ENCODE measurements at places on chromosomes 13 and 19.

- peak; percentile 58 for DNase-seq
Observed at GRCh38 chr19:51097166-51097738, 11.0 kb downstream of the CTU1 start.

DNA sequence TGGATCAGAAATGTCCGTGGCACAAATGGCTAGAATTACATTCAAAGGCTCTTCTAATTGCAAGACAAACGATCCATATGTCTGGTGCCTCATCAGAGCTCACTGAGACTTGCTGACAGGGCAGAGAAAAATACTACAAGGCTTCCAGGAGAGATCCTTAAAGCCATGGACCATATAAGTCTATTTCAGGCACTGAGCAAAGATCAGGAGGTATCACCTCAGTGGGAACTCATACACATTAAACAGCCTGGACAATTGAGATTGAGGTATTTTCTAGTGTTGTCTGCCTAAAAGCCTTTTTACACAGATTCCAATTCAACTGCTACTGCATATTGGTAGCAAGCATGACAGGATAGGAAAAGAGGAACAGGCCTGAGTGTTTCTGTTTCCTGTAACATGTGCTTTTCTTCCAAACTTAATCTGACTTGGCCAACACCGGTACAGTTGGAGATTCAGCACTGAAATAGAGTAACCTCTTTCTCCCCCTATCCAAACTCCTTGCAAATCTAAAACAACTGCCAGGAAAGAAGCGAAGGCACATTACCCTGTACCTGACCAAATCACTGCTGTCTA lies 65.9 kb downstream of the SERP2 start:
- no peak for DNase-seq

DNA sequence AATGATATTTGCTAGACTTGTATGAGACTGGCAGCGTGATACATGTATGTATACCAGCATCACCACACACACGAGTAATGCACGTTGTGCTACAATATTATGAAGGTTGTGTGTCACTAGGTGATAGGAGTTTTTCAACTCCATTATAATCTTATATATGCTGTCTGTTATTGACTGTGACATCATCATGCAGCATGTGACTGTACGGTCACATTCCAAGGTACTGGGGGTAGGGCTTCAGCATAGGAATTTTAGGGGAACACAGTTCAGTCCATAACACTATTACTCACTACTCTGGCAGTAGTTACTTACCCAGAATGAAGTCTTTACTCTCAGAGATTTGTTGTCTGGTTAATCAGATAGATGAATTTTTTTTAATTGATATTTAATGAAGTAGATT lies 91.1 kb downstream of the CDK8 start:
- no peak for DNase-seq

DNA sequence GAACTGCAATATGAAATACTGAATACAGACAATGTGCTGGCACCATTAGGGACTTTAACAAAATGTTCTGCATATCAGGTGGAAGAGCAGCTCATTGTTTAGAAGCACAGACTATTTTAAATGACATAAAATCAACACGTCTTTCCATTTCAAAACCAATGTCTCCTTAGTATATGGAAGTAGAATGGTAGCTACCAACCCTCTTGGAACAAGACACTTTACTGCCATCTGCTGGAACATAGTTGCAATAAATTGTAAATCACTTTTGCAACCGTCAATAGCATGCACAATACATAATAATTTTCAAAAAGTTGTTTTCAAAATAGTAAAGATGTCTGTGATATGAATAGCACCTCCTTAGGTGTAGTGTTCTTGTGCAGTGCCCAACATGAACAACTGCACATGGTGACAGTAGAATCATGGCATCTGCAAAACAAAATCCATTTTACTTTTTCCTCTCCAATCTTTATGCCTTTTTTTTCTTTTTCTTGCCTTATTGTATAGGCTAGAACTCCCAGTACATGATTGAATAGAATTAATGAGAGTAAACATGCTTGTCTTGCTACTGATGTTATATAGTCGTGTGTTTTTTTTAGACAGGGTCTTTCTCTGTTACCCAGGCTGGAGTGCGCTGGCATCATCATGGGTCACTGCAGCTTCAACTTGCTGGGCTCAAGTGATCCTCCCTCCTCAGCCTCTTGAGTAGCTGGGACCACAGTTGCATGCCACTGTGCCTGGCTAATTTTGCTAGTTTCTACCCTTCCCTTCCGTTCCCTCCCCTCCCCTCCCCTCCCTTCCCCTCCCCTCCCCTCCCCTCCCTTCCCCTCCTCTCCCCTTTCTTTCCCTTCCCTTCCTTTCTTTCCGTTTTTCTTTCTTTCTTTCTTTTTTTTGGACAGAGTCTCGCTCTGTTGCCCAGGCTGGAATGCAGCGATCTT lies 7.8 kb upstream of the LYPD5 start:
- peak; percentile 61 for DNase-seq

- DNase-seq, result peak; percentile 86
Observed at GRCh38 chr19:2474232-2475017, 1.5 kb upstream of the GADD45B start.

GRCh38 chr19:30111021-30111855 lies 169.2 kb downstream of the URI1 start:
- DNase-seq, result no peak

- DNase-seq, result no peak
Observed at GRCh38 chr13:52936806-52937205, 88.4 kb upstream of the PCDH8 start.

GRCh38 chr13:49811527-49811908 lies 19.0 kb upstream of the KPNA3 start:
- DNase-seq, result no peak

GRCh38 chr13:68185444-68186141 lies 955.5 kb upstream of the PCDH9 start:
- no peak for DNase-seq

GRCh38 chr13:112658808-112659207 lies 31.0 kb upstream of the ATP11A start:
- DNase-seq, result no peak

- DNase-seq, result no peak
Observed at GRCh38 chr13:110264685-110265275, 42.2 kb downstream of the COL4A1 start.

DNA sequence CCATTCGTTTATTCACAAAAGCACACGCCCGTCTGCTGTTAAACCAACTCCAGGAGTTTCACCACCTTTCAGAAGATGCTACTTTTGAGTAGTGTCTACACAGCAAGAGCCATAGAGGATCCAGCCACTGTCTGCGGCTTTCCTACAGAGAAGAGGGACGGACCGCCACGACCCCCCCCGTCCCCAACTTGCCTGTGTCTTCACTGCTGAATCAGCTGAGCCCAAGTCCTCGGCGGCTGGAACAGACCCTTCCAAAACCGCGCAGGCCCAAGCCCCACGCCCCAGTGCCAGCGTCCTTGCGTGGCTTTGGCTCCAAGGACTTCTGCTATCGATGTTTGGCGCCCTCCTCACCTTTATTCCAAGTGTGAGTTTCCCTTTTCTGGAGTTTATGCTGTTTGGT lies 65.1 kb downstream of the SPACA7 start:
- DNase-seq, result no peak

DNA sequence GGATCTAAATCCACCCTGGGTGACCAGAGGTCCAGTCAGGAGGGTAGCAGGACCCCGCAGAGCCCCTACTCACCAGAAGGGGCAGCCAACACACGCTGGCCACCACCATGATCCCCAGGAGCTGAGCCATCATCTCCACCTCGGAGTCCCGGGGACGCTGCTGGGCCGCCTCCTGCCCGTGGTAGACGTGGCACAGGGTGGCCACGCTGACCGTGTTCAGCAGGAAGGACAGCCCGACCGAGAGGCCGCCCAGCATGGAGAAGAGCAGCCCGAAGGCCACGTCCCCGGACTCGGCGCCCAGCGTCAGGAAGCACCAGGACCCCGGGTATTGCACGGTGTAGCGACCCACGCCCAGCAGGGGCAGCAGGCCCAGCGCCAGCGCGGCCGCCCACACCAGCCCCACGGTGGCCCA lies 6.9 kb downstream of the TBXA2R start:
- no peak for DNase-seq

GRCh38 chr19:2249880-2250765 lies 1.0 kb downstream of the AMH start:
- no peak for DNase-seq

DNA sequence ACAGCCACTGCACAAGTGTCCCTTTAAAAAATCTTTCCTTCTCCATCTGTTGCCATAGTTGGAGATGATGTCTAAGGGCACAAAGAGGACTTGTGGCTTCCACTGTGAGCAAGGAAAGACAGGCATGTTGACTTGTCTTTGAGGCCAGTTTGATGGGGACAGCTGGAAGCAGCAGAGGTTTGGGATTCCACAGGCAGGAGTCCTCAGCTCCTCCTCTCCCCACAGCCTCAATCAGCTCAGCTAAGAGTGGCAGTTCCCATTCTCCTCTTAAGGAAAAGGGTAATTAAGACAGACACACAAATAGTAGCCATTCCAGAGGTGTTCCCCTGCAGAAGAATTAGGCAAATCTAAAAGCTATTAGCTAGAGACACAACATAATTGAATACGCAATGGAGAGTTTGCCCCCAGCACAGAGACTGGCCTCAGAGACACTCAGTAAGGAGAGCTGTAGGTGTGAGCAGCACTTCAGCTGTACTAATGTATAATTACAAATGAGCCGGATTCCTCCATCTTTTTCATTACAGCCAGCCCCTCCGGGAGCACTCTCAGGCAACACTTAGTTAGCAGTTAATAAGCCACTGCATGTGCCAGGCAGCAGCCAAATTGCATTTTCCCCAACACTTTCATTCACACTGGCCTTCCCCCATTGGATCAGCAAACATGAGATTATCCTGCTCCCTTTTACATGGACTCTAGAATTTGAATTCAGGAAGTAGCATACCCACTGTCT lies 434.0 kb downstream of the FOXO1 start:
- DNase-seq, result no peak

DNA sequence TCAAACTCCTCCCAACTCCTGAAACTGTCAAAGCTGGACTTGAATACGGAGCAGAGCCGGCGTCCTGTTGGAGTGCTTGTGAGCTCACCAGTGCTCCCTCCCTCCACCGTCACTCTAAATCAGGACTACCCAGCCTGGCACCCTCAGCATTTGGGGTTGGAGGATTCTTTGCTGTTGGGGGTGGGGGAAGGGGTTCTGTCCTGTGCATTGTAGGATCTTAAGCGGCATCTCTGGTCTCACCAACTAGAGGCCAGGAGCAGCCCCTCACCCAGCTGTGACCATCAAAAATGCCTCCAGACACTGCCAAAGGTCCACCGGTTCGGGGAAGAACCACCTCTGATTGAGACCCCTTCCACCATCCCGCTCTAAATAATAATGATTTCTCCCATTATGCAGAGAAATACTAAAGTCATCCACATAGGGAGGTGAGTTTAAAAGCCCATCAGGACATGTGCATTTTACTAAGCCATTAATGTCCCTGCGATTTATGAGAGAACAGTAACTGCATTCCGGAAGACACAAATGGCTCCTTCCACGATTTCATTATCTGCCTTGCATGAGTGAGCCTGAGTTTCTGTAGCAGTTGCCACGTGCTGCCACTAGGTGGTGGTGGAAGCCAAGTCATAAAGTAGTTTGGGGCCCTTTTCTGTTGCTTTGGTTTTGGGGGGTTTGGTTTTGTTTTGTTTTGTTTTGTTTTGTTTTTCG lies 16.1 kb upstream of the USP29 start:
- DNase-seq, result no peak

- no peak for DNase-seq
Observed at GRCh38 chr13:44373601-44374347, at the start of gene SERP2. SERP2 (plus strand) TSS chr13:44373824; CDS start chr13:44374026, 202 bp downstream.

DNA sequence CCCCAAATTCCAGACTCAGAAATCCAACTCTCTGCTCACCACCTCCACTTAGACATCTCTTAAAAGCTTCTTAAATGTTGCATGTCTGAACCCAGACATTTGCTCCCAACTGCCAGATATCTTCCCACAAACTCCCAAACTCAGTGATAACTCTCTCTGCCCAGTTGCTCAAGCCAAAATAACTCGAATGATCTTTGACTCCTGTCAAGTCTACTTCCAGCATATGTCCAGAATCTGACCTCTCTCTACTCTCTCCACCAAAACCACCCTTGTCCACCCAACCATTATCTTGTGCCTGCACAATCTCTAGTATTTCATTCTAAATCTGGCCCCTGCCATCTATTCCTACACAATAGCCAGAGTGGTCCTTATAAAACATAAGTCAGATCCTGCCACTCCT lies 99.3 kb downstream of the FGF14 start:
- no peak for DNase-seq

DNA sequence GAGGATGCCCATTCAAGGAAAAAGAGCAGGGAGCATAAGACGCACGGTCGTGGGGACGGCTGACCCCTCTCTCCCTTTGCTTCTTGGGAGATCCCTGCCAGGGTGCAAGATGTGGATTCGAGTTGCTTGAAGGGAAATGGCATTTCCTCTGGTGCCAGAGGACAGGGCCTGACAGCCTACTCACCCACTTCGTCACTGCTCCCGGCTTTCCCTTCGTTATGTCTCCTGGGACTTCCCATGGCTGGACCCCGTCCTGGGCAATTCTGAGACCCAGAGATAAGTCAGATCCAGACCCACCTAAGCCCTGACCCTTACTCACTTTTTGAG lies 1.2 kb downstream of the TBC1D17 start:
- DNase-seq, result no peak

DNA sequence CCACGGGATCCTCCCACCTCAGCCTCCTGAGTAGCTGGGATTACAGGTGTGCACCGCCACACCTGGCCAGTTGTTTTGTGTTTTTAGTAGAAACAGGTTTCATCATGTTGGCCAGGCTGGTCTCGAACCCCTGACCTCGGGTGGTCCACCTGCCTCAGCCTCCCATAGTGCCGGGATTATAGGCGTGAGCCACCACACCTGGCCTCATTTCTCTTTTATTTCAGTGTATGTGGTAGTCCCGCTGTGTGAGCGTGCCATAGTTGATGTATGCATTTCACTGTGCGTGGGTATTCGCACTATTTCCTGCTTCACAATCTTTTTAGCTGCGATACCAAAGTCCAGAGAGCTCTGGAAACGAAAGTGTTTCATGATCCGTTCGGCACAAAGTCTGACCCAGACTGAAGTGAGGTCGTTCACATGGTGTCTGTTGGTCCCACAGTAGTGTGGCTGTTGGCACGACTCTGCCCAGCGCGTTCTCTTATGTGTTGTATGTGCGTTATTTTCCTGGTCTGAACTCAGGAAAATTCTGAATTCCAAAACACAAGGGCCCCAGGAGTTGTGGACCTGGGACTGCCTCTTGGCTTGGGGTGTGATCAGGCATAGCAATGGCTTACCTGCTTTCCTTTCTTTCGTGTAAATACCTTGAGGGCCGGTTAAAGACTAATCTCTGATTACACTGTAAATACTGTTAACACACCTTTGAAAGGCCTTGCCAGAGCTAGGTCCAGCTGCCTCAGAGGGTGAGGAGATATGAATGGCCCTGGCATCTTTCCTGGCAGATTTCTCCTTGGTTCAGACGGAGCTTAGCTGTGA lies 8.6 kb downstream of the EPN1 start:
- no peak for DNase-seq

Data from LoVo (cell line).